ENCODE measurements at places on chromosomes 2 and 18.

- peak; percentile 31 for DNase-seq
Observed at GRCh38 chr2:206443735-206444527, 599 bp downstream of the ADAM23 start.

DNA sequence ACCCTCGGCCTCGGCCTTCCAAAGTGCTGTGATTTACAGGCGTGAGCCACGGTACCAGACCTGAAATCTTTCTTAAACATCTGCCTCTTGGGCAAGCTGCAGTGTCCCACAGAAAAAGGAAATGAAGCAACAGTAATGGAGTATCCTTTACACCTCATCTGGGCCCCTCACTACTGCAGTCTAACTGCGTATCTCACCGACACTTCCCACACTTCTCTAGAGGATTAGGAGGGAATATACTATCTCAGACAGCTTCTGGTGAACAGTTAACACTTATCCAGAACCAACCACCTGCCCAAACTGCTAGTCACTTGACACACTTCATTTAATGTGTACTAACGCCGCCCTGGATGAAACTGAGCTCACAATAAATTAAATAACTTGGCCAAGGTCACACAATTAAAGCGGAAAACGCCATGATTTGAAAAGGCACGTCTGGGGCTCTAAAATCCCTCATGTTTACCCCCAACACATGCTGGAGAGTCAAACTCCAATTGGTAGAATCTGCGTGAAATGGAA is 993 bp downstream of the COX7A2L start:
- peak; percentile 47 for DNase-seq

- peak; percentile 55 for DNase-seq
Observed at GRCh38 chr2:69616755-69617154, 26.8 kb downstream of the AAK1 start.

- DNase-seq: no peak
Observed at GRCh38 chr2:173763641-173764040, 201.5 kb downstream of the SP3 start.

DNA sequence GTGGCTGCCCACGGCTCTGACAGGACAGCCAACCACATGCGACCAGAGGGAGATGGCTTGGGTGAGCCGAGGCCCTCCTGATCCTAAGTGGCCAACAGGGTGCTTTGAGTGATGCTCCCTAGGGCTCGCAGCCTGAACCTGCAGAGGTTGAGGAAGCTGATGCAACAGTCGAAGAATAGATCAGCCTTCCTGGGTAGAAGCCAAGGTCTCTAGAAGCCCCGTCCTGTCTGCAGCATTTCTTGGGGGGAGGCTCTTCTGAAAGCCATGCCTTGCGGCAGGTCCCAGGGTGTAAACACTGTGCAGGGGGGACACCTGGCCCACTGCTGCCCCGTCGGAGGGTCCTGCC is 136.4 kb downstream of the HDAC4 start:
- DNase-seq: peak; percentile 58

DNA sequence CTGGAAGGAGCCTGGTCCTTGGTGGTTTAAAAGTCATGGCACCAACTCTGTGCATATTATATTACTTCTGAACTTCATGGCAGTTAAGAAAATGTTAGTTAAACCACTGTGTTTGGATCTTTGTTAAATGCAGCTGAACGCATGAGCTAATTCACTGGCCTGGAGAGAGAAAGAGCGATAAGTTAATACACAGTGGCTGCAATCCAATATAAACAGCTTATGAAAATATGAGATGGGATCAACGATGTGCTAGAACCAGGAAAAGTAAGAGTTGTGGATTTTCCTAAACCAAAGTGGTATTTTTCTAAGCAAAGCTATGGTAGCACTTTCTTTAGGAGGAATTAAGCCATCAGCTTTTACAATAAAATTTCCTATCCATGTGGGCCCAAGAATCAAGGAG is 326.7 kb downstream of the MTX2 start:
- DNase-seq: no peak

DNA sequence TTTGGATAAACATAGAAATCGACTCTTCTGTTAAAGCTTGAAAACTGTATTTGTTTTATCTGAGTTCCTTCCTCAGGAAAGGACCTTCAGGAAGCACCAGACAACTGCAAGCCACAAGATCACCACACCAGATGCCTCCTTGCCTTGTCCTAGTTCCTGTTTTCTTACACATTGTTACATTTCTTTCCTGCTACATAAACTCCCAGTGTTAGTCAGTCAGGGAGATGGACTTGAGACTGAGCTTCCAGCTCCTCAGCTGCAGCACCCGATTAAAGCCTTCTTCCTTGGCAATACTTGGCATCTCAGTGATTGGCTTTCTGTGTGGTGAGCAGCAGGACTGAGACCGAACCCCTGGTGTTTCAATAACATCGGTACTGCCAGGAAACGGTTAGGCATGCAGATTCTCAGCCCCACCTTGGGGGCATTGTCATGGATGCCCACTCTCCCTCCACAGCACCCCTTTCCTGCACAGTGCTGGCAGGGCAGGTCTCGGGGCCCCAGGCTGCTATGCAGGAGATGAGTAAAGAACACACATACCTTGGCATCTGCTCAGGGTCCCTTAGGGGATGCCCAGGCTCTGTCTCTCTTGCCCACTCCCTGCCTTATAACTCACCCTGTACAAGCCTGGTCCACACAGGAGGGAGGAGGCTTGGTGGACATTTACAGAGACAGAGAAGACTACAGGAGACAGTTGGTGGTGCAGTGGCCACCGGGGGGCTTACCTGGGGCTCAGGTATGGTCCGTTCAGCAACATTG is 32.6 kb downstream of the ANKMY1 start:
- peak; percentile 8 for DNase-seq

GRCh38 chr18:77607087-77607486 is 357.4 kb downstream of the GALR1 start:
- no peak for DNase-seq

DNA sequence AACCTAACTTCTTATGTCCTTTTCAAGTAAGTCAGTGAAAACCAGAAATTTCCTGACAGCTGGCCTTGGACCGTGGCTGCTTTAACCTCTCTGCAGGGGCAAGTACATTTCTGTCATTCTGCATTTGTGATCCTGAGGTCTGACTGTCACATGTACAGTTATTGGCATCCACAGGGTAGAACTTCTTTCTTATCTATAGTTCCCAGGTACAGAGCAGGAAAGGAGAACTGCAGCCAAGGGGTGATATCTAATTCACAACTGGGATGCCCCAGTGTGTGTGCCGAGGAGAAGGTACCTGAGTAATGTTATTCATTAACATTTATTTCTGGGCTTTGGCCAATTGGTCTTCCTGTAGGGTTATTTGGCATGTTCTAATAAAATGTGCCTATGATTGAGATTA is 468.9 kb downstream of the PARD3B start:
- no peak for DNase-seq

DNA sequence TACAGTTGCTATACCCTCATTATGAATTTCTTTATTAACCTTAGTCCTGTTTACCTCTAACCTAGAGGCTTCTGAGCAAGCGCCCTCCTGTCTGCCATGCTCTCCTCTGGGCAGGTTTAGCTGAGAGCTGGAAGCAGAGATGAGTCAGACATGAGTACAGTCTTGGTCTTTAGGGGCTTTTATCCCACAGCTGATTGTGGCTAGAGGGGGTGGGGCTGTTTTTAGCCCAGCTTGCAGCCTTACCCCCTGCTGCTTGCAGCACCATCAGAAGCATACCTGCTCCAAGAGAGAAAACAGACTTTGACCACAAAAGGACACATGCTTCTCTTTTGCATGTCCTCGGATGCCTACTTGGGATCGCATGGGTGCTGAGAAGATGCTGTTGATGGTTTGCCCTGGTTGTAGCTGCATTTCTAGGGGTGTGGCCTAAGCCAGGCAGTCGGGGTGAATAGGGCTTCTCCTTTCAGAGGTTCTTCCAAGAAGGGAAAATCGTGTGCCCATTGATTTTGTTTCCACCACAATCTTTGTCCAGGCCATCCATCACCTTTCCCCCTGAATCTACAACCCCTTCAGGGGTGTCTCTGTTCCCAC is 115.0 kb upstream of the LGALSL start:
- DNase-seq: peak; percentile 58

GRCh38 chr2:128552141-128552805 is 233.6 kb upstream of the HS6ST1 start:
- DNase-seq: no peak

- no peak for DNase-seq
Observed at GRCh38 chr2:179596018-179596417, 265.4 kb downstream of the ZNF385B start.

DNA sequence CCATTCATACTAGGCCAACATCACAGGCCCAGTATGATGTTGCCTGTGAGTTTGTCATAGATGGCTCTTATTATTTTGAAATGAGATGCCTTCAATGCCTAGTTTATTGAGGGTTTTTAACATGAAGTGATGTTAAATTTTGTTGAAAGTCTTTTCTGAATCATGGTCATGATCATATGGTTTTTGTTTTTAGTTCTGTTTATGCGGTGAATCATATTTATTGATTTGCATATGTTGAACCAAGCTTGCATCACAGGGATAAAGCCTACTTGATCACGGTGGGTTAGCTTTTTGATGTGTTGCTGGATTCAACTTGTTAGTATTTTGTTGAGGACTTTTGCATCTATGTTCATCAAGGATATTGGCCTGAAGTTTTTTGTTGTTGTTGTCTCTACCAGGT is 195.8 kb upstream of the FN1 start:
- DNase-seq: no peak

- no peak for DNase-seq
Observed at GRCh38 chr2:108923019-108923700, 65.9 kb downstream of the EDAR start.

DNA sequence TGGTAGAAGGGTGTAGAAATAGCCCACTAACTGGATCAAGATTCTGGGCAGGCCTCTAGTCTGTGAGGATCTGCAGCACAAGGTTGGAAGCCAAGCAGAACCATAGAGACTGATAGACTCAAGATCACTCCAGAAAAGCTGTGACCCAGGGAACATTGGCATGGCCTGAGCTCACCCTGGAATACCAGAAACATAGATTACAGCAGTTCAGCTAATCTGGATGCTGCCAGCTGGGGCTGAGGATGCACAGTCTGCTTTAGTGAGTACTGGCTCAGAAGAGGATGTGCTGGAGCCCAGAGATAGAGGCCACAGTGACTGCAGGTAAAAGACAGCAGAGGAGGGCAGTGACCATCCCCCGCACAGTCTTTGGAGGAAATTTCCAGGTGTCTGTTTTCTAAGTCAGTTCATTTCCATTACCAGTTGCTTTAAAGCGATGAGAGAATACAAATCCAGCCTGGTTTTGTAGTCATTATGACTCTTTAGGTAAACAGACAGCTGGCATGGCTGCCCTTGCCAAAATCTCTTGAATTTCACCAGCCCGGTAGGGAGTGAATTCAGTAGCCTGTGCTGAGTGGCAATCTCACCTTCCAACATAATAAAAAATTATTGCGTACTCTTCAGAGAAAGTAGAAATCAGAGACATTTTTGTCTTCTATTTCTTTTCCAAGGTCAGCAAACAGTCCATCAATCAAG is 119.2 kb downstream of the ANTXR1 start:
- no peak for DNase-seq

DNA sequence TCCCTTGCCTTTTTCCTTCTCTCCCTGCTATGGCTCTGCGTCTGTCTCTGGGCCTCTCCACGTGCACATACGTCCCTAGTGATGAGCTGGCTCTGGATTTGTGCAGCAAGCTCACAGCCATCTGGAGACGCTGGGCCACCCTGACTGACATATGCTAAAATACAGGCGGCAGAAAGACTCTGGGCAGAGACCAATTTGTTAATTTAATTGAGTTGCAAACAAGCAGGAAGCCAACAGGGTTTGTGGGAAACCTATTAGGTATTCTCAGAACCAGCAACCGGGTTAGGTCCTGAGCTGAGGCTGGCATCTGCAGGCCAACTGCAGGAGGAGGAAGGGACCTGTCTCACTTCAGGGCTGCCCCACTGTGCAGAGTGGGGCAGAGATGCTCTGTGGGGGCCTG is 53.5 kb upstream of the SMAD2 start:
- DNase-seq: no peak

All from stimulated activated CD8-positive, alpha-beta memory T cell treated with anti-CD3 and anti-CD28 coated beads, Interleukin-4, amount 100 ng/mL, for 48 hours (primary cell).